ENCODE measurements at places on chromosomes 11 and 22.

GRCh38 chr11:44110231-44110679 lies 14.8 kb downstream of the EXT2 start:
- H3K4me3 ChIP-seq: no peak overlapping the region
- H3K27ac ChIP-seq: no peak overlapping the region
- peaks cover 21% of the 10 kb centered on the region for H3K36me3 ChIP-seq
- H3K4me1 ChIP-seq: no peaks in the 10 kb centered on the region
- no peaks in the 10 kb centered on the region for H3K27me3 ChIP-seq

DNA sequence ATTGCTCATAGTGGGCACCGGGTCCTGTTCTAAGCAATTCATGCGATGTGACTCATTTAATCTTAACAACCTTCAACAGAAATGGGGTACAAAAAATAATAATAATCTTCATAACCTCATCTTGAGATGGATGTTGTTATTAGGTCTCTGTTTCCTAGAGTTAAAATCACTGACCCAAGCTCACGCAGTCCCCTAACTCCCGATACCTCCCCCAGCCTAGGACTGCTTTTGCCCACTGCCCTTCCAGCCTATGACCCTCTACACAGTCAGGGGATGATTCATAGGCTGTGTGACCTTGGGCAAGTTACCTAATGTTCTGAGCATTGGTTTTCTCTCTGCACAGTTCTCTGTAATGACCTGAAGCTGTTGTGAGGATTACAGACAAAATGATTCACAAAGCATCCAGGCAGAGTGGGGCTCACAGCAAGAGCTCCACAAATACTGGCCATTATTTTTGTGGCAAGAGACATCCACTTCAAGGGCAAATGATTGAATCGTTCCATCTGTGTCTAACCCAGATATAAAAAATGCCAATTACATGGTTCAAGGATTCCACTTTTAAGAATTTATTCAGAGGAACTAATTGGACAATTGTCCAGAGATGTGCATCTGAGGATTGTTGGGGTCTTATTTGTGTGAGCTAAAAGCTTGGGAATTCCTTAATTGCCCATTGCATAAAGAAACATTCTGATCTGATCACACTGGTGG lies 20.0 kb downstream of the MTFP1 start:
- DNase-seq: no peak
- H3K4me1 ChIP-seq: no peaks in the 10 kb centered on the region
- H3K27me3 ChIP-seq: no peaks in the 10 kb centered on the region
- no peak overlapping the region for H3K27ac ChIP-seq

DNA sequence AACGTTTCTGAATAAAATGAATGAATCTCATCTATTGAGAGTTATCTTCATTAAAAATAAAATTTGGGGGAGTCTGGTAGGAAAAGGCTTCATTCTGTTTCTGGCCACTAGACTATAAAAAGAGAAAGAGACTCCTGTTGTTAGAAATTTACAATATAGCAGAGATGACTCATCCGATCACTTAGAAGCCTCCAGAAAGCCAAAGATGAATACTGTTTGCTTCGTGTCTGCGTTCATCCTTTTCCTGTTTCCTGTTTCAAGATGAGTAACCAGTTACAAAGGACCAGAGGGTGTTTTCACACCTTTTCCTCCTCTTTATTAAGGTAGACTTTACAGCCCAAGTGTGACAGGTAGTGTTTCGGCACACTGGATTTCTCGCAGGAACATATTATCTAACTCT lies 1120.7 kb downstream of the LRRC4C start:
- H3K27ac ChIP-seq: no peak overlapping the region
- no peaks in the 10 kb centered on the region for H3K4me1 ChIP-seq
- no peaks in the 10 kb centered on the region for H3K36me3 ChIP-seq
- DNase-seq: no peak
- H3K27me3 ChIP-seq: no peaks in the 10 kb centered on the region

GRCh38 chr11:2821891-2822290 lies 63.7 kb downstream of the CDKN1C start:
- H3K4me3 ChIP-seq: no peak overlapping the region
- H3K36me3 ChIP-seq: no peaks in the 10 kb centered on the region
- no peak for DNase-seq
- H3K27me3 ChIP-seq: no peaks in the 10 kb centered on the region
- H3K4me1 ChIP-seq: no peaks in the 10 kb centered on the region

- no peaks in the 10 kb centered on the region for H3K27me3 ChIP-seq
- no peaks in the 10 kb centered on the region for H3K36me3 ChIP-seq
- peaks cover 36% of the 10 kb centered on the region for H3K4me1 ChIP-seq
- DNase-seq: no peak
These were observed 35.5 kb upstream of the SPON1 start for GRCh38 chr11:13926981-13927380.

DNA sequence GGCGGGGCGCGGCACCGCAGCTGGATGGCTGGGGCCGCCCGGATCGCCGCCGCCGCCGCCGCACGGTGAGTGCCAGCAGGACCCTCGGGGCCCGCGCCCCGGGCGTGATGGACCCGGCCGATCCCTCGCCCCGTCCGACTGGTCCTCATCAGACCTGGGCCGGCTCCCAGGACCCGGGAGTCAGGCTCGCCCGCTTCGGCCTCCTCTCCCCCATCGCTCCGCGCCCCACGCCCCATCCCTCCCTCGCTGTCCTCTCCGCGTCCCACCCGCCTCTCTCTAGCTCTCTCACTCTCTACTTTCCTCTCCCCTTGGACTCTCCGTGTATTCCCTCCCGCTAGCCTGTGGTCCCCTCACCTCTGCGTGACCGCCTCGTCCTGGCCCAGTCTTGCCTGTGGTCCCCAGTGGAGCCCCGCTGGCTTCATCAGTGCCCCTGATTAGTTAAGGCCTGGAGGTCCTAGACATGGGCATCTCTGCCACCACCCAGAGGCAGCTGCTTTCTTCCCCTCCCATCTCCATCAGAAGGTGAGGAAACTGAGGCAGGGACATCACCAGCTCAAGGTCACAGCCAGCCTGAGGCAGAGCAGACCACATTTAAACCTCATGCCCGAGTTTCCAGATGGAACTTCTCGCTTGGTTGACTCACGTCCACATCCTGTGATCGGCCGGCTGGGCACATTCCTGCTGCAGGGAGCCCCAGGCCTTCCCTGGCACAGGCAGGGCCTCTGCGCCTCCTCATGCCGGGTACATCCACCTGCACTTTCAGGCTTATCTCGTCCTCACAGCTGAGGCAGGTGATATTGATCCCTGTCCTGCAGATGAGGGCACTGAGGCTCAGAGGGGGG lies 429 bp downstream of the SLC39A13 start:
- H3K4me3 ChIP-seq: peak overlapping the region; percentile 70
- peaks cover 7% of the 10 kb centered on the region for H3K36me3 ChIP-seq
- DNase-seq: no peak
- H3K27me3 ChIP-seq: no peaks in the 10 kb centered on the region
- peak overlapping the region; percentile 87 for H3K27ac ChIP-seq
- peaks cover 17% of the 10 kb centered on the region for H3K4me1 ChIP-seq

DNA sequence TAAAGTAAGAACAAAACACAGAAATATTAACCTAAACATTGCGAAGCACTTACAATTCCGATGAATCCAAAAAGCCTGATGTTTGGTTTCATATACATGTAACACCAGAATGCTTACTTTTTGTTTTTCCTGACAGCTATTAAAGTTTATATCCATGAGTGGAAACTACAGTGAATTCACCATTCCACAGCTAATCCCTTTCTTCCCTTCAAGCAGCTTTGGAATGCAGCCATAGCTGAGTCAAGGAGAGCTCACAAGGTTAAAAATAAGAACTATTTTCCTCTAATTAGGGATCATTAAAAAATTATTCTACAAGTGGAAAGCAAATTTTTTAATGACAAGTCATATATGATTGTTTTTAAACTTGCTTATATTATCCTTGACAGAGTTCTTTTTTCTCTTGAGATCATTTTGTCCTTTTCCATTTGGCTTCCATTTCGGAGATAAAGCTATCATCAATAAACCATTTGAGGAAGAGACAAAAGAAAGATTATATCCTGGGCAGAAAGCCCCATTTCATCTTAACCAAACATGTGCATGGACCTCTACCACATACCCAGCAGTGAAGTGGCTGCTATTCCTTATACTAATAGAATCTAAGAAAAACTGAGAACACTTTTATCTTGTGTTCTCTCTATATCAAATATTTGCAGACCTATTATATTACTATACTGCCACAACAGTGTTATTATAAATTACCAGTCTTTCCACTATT lies 19.7 kb upstream of the FIBIN start:
- H3K27me3 ChIP-seq: no peaks in the 10 kb centered on the region
- H3K4me3 ChIP-seq: no peak overlapping the region
- DNase-seq: no peak
- H3K4me1 ChIP-seq: no peaks in the 10 kb centered on the region

DNA sequence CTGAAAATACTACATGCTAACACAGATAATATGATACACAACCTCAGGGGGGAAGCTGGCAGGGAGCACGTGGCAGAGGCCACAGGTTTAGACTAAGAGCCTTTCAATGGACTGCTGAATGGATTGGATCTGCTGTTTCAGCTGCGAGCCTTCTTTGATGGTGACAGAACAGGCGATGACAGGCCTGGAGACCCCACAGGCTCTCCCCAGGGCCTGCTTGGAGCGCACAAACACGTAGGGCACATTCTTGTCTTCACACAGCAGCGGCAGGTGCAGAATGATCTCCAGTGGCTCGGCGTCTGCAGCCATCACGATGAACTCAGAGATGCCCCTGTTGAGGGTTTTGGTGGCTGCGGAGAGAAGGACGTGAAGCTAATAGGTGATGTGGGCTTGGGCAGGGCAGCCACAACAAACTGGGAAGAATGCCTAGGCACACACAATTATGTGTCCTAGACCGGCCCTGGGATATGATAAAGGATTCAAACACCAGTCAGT lies 13.8 kb downstream of the SNU13 start:
- no peaks in the 10 kb centered on the region for H3K27me3 ChIP-seq
- DNase-seq: no peak
- no peak overlapping the region for H3K27ac ChIP-seq
- H3K4me3 ChIP-seq: no peak overlapping the region

- no peaks in the 10 kb centered on the region for H3K36me3 ChIP-seq
- H3K4me3 ChIP-seq: no peak overlapping the region
- no peak overlapping the region for H3K27ac ChIP-seq
- no peaks in the 10 kb centered on the region for H3K27me3 ChIP-seq
These were observed 10.7 kb upstream of the PKNOX2 start for GRCh38 chr11:125153837-125154236.

DNA sequence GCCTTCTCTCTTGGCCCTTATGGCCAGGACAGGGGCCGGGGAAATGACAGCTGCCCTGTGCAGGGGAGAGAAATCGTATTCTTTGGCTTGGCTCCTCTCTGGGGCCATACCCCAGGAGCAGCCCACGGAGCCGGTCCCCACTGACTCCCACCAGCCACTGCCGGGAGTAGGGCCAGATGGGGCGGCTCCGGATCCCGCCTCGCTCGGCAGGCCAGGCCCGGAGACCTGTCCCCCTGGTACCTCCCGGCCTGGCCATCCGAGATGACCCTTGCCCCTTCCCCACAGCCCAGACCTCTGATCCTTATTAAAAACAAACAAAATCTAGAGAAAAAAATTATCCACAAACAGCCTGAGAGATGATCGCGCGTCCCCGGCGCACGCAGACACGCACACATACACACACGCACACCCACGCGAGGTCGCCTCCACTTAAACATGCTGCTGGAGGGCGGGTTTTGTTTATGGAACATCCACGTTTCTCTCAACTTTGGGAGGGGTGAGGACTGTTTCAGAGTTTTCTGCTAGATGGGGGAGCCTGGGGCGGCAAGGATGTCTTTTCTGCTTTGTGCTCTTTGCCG lies 59.1 kb downstream of the IGLL1 start:
- H3K27me3 ChIP-seq: no peaks in the 10 kb centered on the region
- H3K4me1 ChIP-seq: peaks cover 9% of the 10 kb centered on the region
- no peak for DNase-seq

DNA sequence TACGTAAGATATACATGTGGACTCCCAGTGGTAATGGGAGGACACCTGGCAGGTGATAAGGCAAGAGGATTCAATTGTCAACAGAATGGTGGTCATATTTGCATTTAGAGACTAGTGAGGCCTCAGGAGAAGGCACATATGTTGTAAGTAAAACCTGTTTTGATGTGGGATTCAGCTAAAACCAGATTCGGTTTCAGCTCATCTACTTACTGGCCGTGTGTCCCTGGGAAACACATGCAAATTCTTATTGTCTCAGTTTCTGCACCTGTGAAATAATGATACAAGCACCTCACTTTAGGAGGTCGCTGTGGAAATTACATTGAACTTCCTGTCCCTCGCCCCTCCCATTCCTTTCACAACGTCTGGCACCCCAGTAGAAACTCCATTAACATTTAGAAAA lies 78.9 kb upstream of the FIBIN start:
- H3K36me3 ChIP-seq: no peaks in the 10 kb centered on the region
- H3K4me3 ChIP-seq: no peak overlapping the region
- H3K4me1 ChIP-seq: no peaks in the 10 kb centered on the region
- H3K27me3 ChIP-seq: no peaks in the 10 kb centered on the region

DNA sequence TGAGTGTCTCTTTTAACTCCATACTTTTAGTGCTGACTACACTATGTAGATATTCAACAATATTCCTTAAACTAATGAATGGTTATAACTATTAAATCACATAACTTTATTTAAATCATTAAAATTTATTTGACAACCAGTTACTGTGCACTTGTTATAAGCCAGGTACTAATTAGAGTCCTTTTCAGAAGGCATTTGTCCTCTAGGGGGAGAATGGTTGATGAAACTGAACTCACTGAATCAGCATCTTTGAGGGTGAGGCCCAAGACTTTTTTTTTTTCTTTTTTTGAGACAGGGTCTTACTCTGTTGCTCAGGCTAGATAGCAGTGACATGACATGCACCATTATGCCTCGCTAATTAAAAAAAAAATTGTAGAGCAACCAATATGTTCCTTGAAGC lies 515.6 kb upstream of the CCDC90B start:
- H3K4me3 ChIP-seq: no peak overlapping the region
- H3K4me1 ChIP-seq: no peaks in the 10 kb centered on the region
- H3K36me3 ChIP-seq: no peaks in the 10 kb centered on the region
- H3K27me3 ChIP-seq: no peaks in the 10 kb centered on the region
- DNase-seq: no peak

DNA sequence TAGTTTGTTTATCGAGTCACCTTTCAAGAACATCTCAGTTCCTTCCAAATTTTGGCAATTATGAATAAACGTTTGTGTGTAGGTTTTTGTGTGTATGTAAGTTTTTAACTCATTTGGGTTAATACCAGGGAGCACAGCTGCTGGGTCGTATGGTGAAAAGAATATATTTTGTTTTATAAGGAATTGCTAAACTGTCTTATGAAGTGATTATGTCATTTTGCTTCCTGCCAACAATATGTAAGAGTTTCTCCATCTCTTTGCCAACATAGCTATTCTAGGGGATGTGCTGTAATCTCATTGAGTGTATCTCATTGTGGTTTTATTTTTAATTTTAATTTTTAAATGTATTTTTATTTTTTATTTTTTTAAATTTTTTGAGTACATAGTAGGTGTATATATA lies 27.3 kb downstream of the BCL2L13 start:
- no peak for DNase-seq
- H3K4me3 ChIP-seq: no peak overlapping the region
- H3K4me1 ChIP-seq: no peaks in the 10 kb centered on the region

GRCh38 chr11:77316733-77317342 lies 15.4 kb upstream of the GDPD4 start:
- no peak overlapping the region for H3K4me3 ChIP-seq
- no peak for DNase-seq
- no peaks in the 10 kb centered on the region for H3K4me1 ChIP-seq
- no peaks in the 10 kb centered on the region for H3K36me3 ChIP-seq
- no peaks in the 10 kb centered on the region for H3K27me3 ChIP-seq
- H3K27ac ChIP-seq: no peak overlapping the region

GRCh38 chr22:49132009-49132408 lies 695.7 kb downstream of the BRD1 start:
- H3K27ac ChIP-seq: no peak overlapping the region
- no peaks in the 10 kb centered on the region for H3K27me3 ChIP-seq
- no peaks in the 10 kb centered on the region for H3K4me1 ChIP-seq

All from effector memory CD4-positive, alpha-beta T cell (primary cell).